Endothelial cell (in vitro differentiated cells): ENCODE measurements at places on chromosomes 7 and 10. TPM values are rescaled to one million over a fixed set of nuclear protein-coding genes. Genes with fewer than 3 reads are reported as not detected.

- peaks cover 44% of the 10 kb centered on the region for H3K4me1 ChIP-seq
- peaks cover 2% of the 10 kb centered on the region for H3K36me3 ChIP-seq
- no peak for DNase-seq
- peaks cover 1% of the 10 kb centered on the region for H3K27me3 ChIP-seq
Measured at GRCh38 chr7:116726713-116727431, 54.9 kb downstream of the MET start.

DNA sequence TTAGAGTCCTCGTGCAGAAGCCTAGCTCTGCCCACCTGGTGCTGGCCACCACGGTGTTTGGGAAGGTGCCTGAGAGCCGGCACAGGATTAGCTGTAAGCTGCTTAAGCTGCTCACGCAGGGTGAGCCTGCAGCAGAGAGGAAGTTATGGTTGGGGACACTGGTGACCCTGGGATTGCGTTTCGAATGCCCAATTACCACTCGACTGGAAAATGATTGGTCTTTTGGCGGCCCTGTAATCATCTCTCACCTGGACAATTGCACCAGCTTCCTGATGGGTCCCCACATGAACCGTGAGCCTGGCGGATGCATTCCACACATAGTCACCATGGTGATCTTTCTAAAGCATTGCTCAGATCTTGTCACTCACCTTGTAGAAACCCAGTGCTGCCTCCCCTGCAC lies 442.3 kb upstream of the ZMIZ1 start:
- H3K27me3 ChIP-seq, result peaks cover 2% of the 10 kb centered on the region
- peaks cover 3% of the 10 kb centered on the region for H3K4me1 ChIP-seq
- DNase-seq, result no peak
- no peak overlapping the region for H3K27ac ChIP-seq
- H3K4me3 ChIP-seq, result no peak overlapping the region

GRCh38 chr7:100013328-100013676 lies 2.1 kb upstream of the ZKSCAN1 start:
- DNase-seq, result no peak
- H3K4me3 ChIP-seq, result no peak overlapping the region
- peaks cover 10% of the 10 kb centered on the region for H3K27me3 ChIP-seq
- peaks cover 10% of the 10 kb centered on the region for H3K36me3 ChIP-seq
- no peak overlapping the region for H3K27ac ChIP-seq

ACHE gene
- 3.0 TPM for total RNA-seq

DNA sequence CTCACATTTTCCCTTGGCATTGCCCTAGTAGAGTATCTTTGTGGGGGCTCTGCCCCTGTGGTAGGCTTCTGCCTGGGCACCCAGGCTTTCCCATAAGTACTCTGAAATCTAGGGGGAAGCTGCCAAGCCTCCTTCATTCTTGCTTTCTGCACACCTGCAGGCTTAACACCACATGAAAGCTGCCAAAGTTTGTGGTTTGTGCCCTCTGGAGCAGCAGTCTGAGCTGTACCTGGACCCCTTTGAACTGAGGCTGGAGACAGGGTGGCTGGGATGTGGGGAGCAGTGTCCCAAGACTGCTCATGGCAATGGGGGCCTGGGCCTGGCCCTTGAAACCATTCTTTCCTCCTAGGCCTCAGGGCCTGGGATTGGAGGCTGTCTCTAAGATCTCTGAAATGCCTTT lies 35.0 kb upstream of the TMEM273 start:
- H3K36me3 ChIP-seq, result no peaks in the 10 kb centered on the region
- H3K4me3 ChIP-seq, result no peak overlapping the region
- H3K27me3 ChIP-seq, result peaks cover 3% of the 10 kb centered on the region
- no peak overlapping the region for H3K27ac ChIP-seq
- peaks cover 7% of the 10 kb centered on the region for H3K4me1 ChIP-seq
- no peak for DNase-seq

DNA sequence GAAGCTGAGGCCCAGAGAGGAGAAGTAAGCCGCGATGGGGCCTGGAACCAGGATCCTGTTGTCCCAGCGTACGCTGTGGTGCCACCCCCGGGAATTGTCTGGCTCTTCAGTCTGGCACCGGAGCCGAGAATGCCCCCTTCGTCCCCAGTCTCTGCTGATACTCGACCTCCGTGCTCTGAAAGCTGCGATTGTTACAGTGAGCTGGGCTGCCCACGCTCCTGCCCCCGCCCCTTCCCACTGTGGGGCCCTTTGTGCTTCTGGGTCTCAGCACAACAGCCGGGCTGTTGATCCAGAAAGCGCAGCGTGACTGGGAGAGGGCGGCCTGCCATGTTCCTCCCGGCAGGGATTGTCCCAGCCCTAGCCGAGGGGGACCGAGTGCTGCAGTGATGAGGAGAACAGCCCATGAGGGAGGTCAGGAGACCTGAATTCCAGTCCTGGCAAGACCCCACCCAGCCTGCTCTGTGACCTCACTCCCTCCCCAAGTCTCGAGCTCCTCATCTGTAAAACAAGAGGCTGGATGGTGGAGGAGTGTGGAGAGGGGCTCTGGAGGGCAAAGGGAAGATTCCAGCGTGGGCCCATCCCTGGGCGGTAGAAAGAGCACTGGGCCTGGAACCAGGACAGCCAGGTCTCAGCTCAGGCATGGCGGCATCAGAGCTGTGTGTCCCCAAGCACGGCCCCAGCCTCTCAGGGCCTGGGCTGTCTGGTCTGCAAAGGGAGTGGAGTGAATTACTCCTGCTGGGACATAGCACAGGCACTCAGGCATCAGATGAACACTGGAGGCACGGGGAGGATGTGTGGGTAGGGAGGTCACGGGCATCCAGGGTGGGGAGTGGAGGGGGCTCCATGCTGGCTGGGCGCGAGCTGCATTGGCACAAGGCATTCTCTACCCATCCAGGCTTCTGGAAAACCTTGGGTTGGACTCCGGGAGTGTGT lies 43.6 kb downstream of the TSPAN15 start:
- H3K4me1 ChIP-seq, result peaks cover 21% of the 10 kb centered on the region
- no peak overlapping the region for H3K27ac ChIP-seq
- H3K36me3 ChIP-seq, result peaks cover 29% of the 10 kb centered on the region

GRCh38 chr7:57198801-57199200 lies 66.6 kb upstream of the ZNF479 start:
- H3K27me3 ChIP-seq, result peaks cover 6% of the 10 kb centered on the region
- DNase-seq, result no peak
- no peaks in the 10 kb centered on the region for H3K4me1 ChIP-seq
- H3K27ac ChIP-seq, result no peak overlapping the region
- no peak overlapping the region for H3K4me3 ChIP-seq
- peaks cover 7% of the 10 kb centered on the region for H3K36me3 ChIP-seq

BRAF gene
- total RNA-seq, result 28.4 TPM

ASB10 gene
- total RNA-seq, result not detected

VPS37D gene
- 9.8 TPM for total RNA-seq

KIF11 gene
- 9.4 TPM for total RNA-seq

GRCh38 chr7:40234046-40234445 lies 99.2 kb downstream of the SUGCT start:
- H3K4me3 ChIP-seq, result no peak overlapping the region
- peaks cover 2% of the 10 kb centered on the region for H3K4me1 ChIP-seq
- no peaks in the 10 kb centered on the region for H3K36me3 ChIP-seq
- DNase-seq, result no peak
- H3K27ac ChIP-seq, result no peak overlapping the region

AKR1D1 gene
- total RNA-seq, result not detected

DNA sequence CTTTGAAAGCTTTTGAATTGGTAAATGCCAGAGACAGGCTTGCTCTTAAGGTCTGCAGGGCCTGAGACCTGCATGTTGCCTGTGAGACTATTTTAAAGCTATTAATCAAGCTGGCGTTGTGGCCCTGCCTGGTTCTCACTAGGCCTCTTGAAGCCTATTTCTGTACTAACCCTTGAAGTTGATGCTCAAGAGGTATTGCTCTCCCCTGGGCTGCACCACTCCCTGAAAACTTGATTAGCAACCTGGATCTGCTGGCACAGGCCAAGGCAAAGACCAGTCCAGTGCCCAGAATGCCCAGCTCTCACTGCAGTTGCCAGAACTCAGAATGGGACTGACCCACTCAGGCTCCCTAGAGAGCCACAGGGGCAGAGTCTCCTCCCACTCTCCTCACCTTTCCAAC lies 220.0 kb upstream of the MEOX2 start:
- peaks cover 3% of the 10 kb centered on the region for H3K27me3 ChIP-seq
- no peak for DNase-seq
- H3K4me3 ChIP-seq, result no peak overlapping the region
- no peak overlapping the region for H3K27ac ChIP-seq
- no peaks in the 10 kb centered on the region for H3K36me3 ChIP-seq

DNA sequence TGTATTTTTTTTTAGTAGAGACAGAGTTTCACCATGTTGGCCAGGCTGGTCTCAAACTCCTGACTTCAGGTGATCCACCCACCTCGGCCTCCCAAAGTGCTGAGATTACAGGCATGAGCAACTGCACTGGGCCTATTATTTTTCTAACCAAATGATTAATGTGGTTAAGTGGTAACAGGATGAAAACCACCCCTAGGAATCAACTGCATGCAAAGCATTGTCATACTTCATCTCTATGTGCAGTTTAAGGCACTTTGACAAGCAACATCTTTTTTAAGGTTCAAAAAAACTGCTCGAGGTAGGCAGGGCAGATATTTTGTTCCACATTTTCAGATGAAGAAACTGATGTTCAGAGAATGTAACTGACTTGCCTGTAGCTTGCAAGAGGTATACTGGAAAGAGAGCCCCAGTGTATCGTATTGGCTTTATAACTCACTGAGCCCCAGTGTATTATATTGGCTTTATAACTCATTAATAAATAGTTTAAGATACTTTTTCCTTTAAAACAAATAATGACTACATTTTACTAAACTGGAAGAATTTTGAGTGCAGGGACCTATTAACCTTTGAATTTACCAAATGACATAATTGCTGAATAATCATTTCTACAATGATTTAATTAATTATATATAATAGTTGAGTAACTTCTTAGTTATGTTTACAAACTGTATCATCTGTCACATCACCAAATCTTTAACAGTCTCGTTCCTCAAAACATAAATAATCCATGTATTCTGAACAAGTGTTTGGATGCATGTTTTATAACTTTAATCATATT lies 38.1 kb downstream of the RTKN2 start:
- H3K4me1 ChIP-seq, result no peaks in the 10 kb centered on the region
- no peak overlapping the region for H3K4me3 ChIP-seq
- H3K27ac ChIP-seq, result no peak overlapping the region

MYL7 gene
- total RNA-seq, result 0.82 TPM

- H3K4me3 ChIP-seq, result no peak overlapping the region
- no peaks in the 10 kb centered on the region for H3K27me3 ChIP-seq
- peaks cover 3% of the 10 kb centered on the region for H3K4me1 ChIP-seq
Measured at GRCh38 chr7:117962366-117962994, 89.2 kb upstream of the CTTNBP2 start.

NUP42 gene
- total RNA-seq, result 32.4 TPM

DNA sequence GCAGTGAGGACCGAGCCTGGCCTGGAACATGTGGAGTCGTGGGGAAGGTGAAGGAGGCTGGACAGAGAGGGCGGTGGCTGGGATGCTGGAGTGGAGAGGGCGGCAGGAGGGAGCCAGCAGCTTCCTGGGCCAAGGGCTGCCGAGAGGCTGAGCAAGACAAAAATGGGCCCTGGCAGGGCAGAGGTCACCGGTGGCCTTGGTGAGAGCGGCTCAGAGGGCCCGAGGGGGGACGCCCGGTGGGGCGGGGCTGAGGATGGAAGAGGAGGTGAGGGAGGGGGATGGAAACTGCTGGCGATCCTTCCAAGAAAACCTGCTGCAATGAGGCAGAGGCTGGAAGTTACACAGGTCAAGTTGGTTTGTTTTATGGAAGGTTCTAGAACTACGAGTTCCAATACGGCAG lies 69.5 kb downstream of the ELFN1 start:
- no peaks in the 10 kb centered on the region for H3K36me3 ChIP-seq
- no peak for DNase-seq
- H3K4me1 ChIP-seq, result no peaks in the 10 kb centered on the region
- peaks cover 13% of the 10 kb centered on the region for H3K27me3 ChIP-seq
- peak overlapping the region; percentile 58 for H3K27ac ChIP-seq
- H3K4me3 ChIP-seq, result peak overlapping the region; percentile 47
